Vagina (tissue), 2 donors: ENCODE measurements at places on chromosomes 12 and 14. TPM values are rescaled to one million over a fixed set of nuclear protein-coding genes. Genes with fewer than 3 reads are reported as not detected.

The MIPOL1 gene
- 24.8 TPM for total RNA-seq

DNA sequence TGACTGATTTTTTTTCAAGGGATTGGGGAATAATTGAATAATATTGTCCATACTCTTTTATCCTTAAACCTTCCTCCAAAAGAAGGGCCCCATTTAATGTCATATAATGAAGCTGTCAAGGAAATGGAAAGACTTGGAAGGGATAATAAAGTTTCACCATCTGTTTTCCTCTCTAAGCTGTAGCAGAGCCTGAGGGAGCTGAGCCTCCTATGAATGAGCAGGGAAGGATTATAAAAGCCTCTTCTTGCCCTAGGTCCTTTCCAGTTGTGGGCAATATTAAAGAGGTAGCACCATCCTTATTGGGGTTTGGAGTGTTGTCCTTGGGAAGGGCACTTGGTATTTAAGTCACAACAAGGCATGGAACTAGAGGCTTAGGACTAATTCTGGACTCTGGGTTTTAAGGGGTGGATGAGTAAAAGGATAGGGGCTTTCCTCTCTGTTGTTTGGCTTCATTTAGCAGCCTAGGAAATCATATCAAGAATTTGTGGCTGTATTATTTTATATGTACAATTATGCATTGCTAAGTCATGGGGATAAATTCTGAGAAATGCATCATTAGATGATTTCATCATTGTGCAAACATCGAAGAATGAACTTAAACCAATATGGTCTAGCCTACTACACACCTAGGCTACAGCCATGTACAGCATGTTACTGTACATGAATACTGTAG is 408.5 kb upstream of the DCN start:
- no peak for DNase-seq

The KLC1 gene
- total RNA-seq, result 322 TPM

DNA sequence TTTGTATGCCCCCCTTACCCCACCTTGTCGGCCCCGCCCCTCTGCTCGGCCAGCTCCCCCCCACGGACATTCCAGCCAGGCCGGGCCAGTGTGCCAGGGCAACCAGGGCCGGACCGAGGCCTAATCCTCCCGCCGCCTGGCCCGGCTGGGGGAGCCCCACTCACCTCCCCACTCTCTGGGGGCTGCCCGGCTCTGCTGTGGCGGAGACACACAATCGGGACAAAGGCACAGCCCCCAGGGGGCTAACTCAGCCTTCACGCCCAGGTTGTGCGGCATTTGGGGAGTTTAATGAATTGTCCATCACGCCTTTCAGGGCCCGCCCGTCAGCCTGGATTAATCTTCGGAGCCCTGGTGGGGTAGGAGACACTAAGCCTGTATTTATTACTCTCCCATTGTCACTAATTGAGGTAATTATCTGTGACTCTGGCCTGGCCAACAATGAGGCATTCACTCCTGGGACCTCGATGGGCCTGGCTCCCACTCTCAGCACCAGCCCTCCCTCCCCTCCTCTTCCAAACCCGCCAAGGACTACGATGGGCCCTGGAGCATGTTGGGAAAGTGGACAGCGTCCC is 8.7 kb downstream of the WNT1 start:
- no peak for DNase-seq

- no peak for DNase-seq
These were observed 200.9 kb downstream of the RPAP3 start for GRCh38 chr12:47504775-47505446.

DNA sequence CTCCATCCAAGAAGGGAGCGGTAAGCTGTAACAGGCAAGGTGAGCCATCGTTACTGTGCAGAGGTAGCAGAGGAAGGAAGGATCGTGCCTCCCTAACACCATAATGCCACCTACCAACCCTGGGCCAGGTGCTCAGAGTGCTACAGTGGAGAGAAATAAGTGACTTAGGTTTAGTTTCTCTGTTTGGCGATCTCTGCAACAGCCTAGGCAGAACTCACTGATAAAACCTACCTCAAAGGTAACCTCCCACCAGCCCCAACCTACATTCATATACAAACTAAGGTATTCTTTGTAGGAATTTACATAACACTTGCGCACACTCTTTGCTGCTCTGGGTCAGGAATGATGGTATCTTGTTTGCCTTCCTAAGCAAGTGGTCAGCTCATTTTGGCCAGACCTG is 93.4 kb upstream of the TMEM132D start:
- peak; percentile 29 for DNase-seq

DNA sequence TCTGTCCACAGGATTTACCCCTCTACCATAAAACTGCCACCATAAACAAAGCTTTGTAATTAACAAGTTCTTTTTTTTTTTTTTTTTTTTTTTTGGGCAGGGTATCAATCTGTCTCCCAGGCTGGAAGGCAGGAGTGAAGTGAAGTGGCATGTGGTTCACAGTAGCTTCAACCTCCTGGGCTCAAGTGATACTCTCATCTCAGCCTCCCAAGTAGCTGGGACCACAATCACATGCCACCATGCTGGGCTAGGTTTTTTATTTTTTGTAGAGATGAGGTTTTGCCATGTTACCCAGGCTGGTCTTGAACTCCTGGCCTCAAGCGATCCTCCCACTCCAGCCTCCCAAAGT is 61.1 kb upstream of the NUDT4 start:
- DNase-seq, result no peak

The TAS2R9 gene
- total RNA-seq, result not detected

- DNase-seq, result no peak
These were observed 88.9 kb downstream of the LIN7A start for GRCh38 chr12:80848858-80849257.

The NEUROD4 gene
- not detected for total RNA-seq

DNA sequence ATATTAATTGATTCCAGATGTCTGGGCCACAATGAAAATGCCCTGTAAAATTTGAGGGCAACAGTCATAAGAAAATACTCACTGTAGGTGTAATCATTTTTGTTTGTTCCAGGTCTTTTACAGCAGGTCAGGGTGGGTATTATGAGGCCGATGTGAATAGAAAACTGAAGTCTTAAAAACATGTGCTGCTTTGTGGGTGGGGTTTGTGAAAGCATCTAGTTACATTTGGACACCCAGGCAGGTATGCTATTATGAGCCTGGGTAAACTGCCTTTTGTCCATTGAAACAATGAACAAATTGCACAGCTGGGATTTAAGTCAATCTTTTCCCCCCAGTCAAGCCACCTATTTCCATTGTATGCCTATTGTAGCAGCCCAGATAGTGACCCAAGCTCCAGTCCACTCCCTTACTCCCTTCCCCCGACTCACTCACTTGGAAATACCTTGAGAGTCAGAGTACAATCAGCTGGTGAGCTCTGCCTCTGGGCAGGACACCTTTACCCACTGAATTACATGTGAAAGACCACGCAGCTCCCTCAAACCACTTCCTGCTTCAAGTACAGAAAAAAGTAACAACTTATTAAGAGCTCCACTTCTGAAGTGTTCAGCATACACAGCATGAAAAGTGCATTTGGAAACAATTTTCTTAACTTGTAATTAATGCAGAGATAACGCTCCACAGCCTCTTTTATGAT is 1.8 kb downstream of the IGF1 start:
- no peak for DNase-seq

- DNase-seq, result no peak
These were observed 77.8 kb upstream of the CNOT2 start for GRCh38 chr12:70165450-70165849.

DNA sequence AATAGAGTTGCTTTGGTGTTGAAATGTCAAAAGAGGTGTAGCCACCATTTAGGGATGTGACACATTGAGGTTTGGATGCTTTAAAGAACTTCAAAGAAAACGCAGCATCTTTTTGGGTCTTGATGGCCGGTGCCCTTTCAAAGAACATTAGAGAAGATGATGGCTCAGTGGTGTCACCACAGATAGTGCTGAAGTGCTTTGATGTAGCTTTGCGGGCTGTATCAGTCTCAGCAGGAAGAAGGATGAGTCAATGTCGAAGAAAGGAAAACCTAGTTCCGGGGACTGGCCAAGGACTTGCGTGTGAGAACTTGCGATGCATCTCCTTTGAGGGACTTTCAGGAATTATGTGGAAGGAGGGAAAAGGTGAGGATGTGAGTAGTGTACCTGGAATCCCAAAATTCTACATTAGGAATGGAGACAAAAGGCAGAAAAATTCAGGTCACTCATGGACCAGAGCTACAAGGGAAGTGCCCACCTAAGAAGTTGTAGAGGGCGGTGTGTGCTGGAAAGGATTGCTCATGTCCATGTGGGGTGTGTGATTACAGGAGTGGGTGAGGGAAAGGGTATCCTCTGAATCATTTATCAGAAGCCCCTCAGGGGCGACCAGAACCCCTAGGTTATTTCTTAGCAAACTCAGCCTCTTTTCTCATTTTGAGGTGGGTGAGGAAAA is 39.7 kb upstream of the GZMB start:
- DNase-seq, result no peak

The BHLHE41 gene
- 2.9 TPM for total RNA-seq

DNA sequence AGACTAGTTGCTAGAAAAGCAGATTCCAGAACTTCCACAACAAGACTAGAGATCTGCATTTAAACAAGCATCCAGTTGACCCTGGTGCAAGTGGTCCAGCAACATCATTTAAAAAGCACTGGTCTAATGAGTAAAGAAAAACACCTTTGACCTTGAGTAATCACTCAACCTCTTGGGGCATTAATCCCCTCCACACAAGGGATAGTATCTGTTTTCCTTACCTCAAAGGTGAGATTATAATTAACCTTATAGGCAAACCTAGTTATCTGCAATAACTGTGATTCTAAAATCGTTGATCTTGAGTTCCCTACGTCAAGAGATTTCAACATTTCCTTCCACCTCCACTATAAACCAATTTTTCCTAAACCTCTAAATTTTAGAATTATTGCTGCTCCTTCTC is 1.1 kb downstream of the KDM5A start:
- no peak for DNase-seq

DNA sequence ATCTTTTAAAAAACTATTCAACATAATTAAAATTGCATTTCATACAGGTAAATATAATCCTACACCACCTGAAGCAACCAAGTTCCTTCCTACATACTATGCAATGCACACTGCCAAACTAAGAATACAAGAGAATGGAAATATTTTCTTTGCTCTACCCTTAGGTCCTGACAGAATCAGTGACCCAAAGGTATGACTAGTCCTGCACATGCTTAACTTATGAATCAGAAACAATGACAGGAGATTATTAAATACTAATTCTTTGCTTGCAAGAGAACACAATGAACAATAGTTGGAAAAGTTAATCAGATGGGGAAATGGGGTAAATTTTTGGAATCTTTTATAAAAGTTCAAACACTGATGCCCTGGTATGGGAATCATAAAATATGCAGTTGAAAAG is 220.1 kb downstream of the SOX5 start:
- no peak for DNase-seq
